ENCODE measurements at places on chromosomes 13 and 19.

GRCh38 chr13:46948338-46948737, 51.5 kb upstream of the HTR2A start:
- no peak for DNase-seq

- DNase-seq = no peak
Measured at GRCh38 chr19:1270213-1270853, 1.2 kb downstream of the CIRBP start.

GRCh38 chr13:84470528-84470927, 588.3 kb upstream of the SLITRK1 start:
- DNase-seq = no peak

GRCh38 chr13:73324842-73325722, 266.3 kb downstream of the KLF5 start:
- DNase-seq = no peak

- no peak for DNase-seq
Measured at GRCh38 chr19:16366433-16367260, 42.0 kb downstream of the KLF2 start.

GRCh38 chr13:75762076-75762937, 126.2 kb downstream of the LMO7 start:
- no peak for DNase-seq

GRCh38 chr13:106052200-106052767, 483.2 kb downstream of the EFNB2 start:
- DNase-seq = no peak

GRCh38 chr19:2021453-2022140, 6.1 kb upstream of the BTBD2 start:
- no peak for DNase-seq

DNA sequence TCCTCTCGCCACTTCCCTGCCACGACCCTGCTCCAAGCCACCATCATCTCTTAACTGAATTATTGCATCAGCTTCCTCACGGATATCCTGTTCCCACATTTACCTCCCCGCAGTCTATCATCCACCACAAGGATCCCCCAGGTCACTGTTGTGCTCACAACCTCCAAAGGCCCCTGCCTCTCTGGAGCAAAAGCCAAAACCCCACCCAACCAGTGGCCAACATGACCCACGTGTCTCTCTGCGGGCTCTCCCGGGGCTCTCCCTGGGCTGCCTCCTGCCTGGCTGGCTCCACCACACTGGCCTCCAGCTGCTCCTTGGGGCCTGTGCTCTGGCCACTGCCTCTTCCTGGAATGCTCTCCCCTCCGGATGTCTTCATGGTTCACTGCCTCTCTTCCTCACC, 809.3 kb downstream of the UQCRFS1 start:
- DNase-seq = no peak

DNA sequence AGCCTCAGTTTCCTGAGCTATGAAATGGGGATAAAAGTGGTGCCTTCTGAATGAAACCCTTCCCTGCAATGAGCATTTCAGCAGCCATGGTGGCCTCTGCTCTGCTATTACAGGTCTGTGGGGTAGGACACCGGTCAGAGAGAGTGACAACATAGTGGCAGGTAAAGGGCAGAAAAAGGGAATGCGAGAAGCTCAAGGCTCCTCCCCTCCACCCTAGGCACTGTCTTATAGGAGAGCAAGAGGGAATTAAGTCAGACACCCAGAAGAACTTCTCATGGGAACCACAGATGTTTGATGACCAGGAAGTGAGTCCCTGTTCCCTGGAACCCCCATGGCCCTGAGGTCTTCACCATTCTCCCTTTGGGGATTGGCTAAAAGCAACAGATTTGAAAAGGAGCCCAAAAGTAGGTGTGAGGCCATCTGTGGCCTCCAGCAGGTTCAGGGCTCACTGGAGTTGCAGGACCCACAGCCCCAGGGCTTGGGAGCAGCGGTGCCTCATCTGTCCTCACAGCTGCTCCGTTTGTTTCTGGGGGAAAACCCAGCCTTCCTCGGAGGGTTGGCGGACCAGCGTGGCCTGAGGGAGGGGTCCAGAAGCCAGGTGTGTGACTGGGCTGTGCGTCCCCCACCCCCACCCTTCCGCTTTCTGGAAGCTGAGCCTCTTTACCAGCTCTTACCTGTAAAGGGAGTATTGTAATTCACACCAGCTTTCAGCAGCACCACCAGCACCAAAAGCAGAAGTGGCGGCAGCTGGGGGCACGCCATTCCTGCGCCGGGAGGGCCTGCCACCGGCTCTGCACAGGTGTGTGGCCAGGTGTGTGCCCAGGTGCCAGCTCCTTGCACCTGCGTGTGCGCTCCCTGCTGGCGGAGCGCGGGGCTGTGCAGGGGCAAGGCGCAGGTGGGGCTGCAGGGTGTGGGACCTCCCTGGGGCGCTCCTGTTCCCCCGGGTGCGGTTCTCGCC, 19.4 kb downstream of the IQCN start:
- DNase-seq = peak; percentile 65

DNA sequence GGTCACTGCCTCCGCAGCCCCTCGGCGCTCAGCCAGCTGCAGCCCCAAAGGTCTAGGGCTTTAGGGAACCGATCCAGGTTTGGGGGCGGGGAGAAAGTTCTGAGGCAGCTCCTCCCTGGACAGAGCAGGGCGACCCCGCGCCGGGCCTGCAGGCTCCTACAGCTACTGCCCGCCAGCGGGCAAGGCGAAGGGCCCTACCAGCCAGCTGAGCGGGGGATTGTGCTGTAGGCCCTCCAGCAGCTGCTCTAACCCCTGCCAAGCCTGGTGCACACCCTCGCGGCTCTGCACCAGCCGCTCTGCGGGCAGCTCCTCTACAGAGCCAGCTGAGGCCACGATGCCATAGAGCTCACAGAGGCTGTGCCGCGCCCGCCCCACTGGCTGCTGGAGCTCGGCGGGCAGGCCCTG, 14.0 kb downstream of the PLIN4 start:
- no peak for DNase-seq

DNA sequence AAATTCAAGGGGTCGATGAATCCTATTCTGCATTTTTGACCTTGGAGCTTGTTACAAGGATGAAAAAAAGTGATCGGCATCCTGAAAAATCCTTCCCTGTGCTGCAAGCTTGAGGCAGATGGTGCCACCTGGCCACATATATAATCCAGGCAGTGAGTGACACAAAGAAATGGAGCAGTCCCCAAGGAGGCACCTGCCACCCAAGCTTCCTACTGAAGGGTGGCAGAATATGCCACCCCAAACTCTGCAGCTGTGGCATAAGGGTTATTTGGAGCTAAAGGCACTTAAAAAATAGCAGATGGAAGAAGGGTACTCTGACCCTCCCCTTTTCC, 15.4 kb downstream of the TMEM272 start:
- no peak for DNase-seq

GRCh38 chr13:67299072-67299635, 69.0 kb upstream of the PCDH9 start:
- DNase-seq = no peak

Data from NCI-H1105 (cell line).